RWPE1 (cell line): ENCODE measurements at places on chromosomes 16 and 17.

DNA sequence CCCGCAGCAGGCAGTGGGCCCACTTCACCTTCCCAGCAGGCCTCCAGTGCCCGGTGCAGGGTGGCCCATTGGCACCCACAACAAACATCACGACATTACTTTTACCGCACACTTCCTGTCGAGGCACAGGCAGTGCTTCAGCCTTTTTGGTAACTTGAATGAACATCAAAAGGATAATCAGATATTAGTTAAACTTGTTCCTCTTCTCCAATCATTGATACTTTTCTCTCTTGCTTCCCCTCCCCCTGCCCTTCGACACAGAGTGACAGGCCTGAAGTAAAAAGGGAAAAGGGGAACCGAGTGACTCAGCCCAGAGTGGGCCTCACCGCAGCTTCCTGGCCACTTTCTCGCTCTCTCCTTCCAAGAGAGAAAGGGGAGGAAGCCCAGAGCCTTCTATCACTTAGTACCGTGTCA is 507.0 kb downstream of the MAF start:
- DNase-seq: no peak

DNA sequence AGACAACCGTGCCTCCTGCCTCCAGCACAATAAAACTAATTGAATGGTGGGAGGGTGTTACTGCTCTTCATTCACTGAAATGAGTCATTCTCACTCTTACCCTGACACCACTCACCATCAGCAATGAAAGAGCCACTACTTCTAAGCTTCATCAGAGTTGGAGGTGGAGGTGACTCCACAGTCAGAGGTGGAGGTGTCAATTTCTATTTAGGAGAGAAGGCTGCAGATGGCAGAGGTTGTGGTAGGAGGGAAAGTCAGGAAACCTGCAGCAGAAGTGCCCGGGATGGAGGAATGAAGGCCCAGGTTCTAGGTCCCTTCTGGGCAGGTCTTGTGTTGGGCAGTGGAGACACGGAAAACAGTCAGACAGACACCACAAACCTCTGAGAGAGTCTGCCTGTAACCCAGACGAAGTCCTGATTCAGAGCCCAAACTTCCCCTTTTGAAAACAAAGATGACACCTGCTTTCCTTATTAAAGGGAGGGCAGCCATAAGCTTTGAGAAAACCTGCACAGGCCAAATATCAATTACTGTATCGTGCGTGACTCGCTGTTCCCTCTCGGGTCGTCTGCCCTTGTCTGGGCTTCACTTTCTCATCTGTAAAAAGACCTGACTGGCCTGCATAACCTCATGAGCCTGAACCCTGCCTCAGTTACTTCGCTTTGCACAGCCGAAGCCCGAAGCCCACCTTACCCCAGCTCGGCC is 668 bp downstream of the ATPAF2 start:
- peak; percentile 42 for DNase-seq

DNA sequence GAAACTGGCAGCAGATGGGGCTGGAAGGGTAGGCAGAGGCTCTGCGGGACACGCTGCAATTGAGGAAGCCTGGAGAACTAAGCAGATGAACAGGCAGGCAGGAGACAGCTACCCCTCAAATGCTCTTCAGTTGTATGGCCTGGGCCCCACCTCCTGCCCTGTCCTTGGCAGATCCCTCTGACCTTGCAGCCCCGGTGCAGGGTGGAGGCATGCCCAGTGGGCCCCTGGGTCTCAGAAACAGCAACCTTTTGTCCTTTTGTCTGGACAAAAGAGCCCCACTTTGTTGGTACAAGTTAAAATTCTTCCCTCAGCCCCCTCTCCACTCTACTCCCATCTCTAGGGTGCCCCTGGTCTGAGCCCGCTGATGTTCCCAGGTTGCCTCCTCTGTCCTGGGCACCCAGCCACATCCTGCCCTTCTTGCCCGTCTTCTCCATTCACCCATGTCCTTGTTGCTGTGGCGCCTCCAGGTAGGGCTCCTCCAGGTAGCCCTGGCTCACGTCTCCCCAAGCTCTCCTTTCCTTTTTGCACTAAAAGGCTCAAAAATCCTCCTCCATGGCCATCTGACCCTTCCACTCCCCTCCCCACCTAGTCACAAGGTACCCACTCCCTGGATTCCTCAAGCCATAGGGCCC is 136.8 kb downstream of the CLEC16A start:
- no peak for DNase-seq

- peak; percentile 88 for DNase-seq
These were observed at the start of gene MTSS2 for GRCh38 chr16:70685938-70686375. TSS of gene MTSS2 (minus strand) at chr16:70686053. CDS start at chr16:70685791, 262 bp downstream.

DNA sequence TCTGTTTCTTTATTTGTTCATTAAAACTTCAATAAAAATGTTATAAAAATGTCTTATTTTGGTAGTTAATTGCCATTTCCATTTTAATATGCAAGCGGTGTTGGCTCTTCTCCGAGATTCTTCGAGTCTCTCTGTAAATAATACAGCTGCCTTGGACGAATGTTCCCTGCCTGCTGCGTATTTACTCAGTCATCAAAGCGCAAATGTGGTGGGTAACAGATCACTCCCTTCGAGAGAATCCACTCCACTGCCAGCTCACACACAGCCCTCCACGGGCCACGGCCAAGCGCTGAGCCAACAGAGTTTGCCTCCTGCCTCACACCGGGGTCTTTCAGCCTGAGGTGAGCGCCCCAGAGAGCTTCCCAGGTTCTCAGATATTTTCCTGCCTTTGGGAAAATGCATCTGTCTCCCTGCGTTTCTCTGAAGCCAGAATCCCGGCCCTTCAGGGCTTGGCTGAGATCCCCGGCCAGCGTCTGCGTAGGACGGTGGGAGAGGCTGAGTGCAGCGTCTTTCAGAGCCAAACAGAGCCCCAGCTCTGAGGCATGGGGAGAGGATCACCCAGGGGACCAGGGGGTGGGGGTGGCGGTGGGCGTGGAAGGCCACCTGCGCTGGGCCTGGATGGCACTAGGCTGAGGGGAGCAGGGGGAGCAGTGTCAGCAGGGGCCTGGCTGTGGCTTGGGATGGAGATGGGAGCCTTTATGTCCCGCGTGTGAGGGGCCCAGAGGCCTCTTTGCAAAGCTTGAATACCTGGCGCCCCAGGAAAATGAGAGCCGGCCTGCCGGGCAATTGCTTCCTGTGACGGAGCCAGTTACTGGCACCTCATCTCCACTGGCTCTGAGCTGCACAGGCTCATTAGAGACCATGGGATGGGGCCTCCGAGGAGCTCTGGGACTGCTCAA is 248.7 kb downstream of the RBFOX3 start:
- DNase-seq: no peak

DNA sequence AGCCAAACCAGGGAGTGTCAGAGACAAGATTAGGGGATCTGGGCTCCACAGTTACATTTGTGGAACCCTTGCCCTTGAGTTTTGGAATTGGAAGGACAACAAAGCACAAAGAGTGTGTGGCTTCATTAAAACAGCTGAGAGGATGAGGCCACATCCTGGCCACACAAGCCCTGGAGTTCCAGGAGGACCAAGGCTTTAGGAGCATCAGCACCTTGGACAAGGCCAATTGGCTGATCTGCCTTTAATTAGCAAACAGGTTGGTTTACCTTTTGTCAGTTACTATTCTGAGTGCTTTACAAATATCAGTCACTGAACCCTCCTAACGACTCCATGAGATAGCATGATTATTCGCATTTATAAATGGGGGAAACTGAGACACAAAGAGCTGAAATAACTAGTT is 54.7 kb downstream of the SLC6A2 start:
- peak; percentile 14 for DNase-seq

GRCh38 chr17:30958187-30958586 is 12.7 kb upstream of the RNF135 start:
- no peak for DNase-seq

GRCh38 chr17:43334738-43335402 is 63.9 kb upstream of the ARL4D start:
- no peak for DNase-seq

DNA sequence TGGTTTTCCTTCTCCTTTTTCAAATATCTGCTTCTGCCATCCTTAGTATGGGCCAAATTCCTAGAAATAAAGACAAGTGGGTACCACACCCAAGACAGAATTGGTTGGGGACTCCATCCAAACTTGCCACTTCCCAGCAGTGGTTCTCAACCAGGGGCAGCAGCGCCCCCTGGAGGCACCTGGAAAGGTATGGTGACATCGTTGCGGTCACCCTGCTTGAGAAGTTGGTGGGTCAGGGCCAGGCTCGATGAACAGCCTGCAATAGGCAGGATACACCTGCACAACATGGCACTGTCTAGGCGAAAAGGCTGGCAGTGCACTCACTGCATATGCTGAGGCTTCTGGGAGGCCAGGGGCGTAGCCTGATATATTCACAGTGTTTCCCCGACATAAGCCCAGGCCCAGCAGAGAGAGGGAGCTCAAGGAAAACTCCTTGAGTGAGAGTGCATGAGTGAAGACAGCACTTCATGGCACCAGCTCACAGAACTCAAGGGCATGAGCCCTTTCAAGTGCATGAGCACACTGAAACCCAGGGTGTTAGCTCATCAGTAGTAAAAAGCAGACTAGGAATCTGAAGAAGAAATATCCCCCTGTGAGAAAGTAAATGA is 57.7 kb downstream of the CMC2 start:
- DNase-seq: no peak

GRCh38 chr16:86517652-86518258 is 7.4 kb downstream of the FOXF1 start:
- peak; percentile 58 for DNase-seq

DNA sequence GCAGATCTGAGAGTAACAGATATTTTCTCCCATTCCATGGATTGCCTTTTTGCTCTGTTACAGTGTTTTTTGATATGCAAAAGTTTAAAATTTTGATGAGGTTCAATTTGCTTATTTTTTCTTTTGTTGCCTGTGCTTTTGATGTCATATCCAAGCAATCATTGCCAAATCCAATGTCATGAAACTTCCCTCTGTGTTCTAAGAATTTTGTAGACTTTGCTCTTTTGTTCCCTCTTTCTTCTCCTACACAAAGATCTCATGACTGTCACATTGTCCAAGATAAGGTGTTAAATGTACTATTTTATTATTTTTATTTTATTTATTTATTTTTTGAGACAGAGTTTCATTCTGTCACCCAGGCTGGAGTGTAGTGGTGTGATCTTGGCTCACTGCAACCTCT is 18.9 kb upstream of the KCNH6 start:
- no peak for DNase-seq

GRCh38 chr17:63519972-63520882 is 2.9 kb upstream of the KCNH6 start:
- DNase-seq: no peak

GRCh38 chr17:303168-303567 is 49.4 kb downstream of the RPH3AL start:
- no peak for DNase-seq

- no peak for DNase-seq
These were observed 100.2 kb downstream of the WSCD1 start for GRCh38 chr17:6170349-6170748.

DNA sequence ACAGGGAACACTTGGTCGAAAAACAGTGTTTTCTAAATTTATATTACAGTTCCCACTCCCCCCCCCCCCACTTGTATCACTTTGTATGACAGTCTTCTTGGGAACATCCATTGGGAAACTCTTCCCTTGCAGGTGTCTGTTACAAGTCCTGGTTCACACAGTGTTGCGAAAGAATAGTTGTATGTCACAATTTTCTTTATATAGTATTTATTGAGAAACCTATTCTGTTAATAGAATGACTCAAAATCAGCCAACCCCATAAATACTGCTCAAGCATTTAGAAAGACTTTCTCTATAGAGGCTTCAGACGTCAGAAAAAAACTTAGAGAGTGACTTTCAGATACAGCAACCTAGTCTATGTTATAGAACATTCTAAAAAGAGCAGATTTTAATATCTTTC is 414.4 kb downstream of the WWOX start:
- DNase-seq: peak; percentile 14

- no peak for DNase-seq
These were observed 216.3 kb upstream of the NLRP1 start for GRCh38 chr17:5800646-5801045.

GRCh38 chr17:83026311-83026811 is 53.0 kb upstream of the METRNL start:
- no peak for DNase-seq

- DNase-seq: no peak
These were observed 139.1 kb upstream of the GSE1 start for GRCh38 chr16:85473909-85474620.

- peak; percentile 64 for DNase-seq
These were observed 743 bp downstream of the WIPI1 start for GRCh38 chr17:68456339-68457167.

GRCh38 chr17:82720204-82720603 is 3.7 kb downstream of the FN3KRP start:
- no peak for DNase-seq

DNA sequence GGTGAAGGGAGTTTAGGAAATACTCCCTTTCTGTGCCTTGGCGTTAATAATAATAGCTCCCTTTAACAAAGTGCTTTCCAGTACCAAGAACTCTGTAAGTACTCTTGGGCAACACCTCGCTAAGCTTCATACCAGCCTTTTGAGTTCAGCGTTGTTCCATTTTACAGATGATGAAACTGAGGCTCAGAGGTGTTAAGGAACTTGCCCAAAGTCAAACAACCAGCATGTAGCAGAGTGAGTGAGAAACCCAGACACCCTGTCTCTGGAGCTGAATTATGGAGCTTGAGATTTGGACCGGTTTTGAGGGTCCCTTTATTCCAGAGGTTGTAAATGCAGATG is 607 bp downstream of the KATNIP start:
- DNase-seq: no peak

- peak; percentile 52 for DNase-seq
These were observed 37.7 kb downstream of the BAHCC1 start for GRCh38 chr17:81432941-81433340.

DNA sequence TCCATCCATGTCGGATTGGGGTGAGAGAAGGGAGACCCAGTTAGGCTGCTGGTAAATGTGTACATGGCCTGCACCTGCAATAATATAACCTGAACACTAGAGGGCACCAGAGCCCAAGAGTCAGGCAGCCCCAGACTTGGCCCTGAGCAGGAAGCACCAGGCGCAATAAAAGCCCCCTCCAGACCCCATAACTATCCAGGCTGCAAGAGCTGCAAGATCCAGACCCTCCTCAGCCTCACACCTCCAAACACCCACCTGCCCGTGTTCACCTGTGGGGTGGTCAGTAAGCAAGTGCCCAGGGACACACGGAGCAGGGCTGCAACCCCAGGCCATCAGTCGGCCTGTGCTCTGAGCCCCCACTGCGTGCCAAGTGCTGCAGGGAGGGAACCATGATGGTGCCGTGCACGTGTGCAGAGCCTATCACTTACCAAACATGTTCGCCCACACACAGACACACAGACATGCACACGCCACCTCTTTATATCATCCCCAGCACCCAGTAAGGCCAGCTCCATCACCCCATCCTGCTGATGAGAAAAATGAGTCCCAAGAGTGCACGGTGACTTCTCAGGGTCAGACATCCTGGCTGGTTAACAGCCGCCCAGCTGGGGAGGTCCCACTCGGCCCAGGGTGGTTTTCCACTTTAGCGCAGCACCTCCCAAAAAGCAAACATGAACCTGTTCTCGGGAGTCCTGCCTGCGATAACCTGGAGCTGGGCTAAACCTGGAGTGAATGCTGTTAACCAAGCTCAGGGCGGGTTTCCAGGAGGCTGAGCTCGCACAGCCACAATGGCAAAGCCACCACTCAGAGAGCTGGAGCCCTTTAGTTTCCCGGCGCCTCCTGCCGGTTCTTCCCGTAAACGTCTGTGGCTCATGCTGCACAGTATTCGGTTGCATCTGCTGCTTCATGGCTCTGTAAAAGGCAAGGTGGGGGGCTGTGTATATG is 439.8 kb downstream of the SOX9 start:
- DNase-seq: peak; percentile 72
